Activated CD8-positive, alpha-beta memory T cell treated with anti-CD3 and anti-CD28 coated beads for 1 hour (primary cell): ENCODE measurements at places on chromosomes 1 and 21.
A peak's percentile ranks its signal among the peaks of the same experiment; 100 is the strongest.

DNA sequence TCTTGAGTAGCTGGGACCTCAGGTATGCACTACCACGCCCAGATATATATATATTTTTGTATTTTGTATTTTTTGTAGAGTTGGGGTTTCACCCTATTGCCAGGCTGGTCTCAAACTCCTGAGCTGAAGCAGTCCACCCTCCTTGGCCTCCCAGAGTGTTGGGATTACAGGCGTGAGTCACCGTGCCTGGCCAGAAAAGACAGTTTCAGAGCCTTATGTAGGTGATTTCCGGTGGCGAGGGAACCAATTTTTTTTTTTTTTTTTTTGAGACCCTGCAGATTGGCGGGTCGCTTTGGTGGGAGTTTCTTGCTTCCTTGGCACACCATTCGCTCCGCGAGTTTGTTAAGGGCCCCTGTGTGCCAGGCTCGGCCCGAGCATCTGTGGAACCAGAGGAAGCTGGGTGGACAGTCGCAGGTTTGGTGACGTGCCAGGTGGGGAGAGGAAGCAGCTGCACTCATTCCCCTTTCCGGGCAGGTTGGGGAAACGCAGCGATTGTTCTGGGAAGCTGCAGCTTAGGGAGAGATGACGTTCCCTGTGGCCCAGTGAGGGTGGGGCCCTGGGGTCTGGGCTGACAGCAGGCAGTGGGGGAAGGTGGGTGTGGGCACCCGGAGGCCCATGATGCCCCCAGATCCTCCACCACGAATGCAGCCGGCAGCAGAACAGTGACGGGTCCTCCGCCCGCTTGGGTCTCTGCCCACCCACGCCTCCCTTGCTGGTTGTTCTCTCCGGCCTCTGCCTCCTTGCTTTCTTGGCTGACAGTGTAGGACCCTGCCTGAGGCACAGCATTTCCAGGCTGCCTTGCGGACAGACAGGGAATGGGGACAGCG, 25.1 kb downstream of the SPSB1 start:
- DNase-seq = no peak

DNA sequence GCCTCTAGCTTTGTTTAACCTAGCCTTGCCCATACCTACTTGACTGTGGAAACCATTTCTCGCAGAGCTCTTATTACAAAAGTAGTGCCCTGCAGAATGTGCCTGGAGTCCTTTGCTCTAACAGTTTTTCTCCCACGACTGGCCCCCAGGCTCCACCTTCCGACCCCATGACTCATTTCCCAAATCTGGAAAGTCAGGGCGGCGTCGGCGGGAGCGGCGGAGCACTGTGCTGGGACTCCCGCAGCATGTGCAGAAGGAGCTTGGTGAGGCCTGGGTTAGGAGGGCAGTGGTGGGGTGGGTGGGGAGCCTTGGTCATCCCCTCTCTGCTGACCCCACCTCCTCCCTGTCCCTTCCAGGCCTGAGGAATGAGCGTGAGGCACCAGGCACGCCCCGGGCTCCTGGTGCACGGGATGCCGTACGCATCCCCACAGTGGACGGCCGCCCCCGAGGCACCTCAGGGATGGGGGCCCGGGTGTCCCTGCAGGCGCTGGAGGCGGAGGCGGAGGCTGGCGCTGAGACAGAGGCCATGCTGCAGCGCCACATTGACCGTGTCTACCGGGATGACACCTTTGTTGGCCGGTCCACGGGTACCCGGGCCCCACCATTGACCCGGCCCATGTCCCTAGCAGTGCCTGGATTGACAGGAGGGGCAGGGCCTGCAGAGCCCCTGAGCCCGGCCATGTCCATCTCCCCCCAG, 47.5 kb downstream of the YARS1 start:
- DNase-seq = no peak

DNA sequence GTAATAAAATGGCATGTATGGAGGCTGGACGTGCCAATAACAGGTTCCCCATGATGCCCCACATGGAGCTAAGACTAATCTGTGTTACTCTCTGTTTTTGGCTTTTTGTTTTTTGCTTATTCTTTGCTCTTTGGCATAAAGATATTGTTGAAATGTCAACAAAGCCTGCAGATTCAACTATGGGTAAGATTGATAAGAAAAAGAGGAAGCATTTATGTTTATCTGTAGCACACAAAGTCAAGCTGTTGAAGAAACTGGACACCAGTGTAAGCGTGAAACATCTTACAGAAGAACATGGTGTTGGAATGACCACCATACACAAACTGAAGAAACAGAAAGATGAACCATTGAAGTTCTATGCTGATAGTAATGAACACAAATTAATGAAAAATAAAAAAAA, 402.7 kb downstream of the LTN1 start:
- no peak for DNase-seq

DNA sequence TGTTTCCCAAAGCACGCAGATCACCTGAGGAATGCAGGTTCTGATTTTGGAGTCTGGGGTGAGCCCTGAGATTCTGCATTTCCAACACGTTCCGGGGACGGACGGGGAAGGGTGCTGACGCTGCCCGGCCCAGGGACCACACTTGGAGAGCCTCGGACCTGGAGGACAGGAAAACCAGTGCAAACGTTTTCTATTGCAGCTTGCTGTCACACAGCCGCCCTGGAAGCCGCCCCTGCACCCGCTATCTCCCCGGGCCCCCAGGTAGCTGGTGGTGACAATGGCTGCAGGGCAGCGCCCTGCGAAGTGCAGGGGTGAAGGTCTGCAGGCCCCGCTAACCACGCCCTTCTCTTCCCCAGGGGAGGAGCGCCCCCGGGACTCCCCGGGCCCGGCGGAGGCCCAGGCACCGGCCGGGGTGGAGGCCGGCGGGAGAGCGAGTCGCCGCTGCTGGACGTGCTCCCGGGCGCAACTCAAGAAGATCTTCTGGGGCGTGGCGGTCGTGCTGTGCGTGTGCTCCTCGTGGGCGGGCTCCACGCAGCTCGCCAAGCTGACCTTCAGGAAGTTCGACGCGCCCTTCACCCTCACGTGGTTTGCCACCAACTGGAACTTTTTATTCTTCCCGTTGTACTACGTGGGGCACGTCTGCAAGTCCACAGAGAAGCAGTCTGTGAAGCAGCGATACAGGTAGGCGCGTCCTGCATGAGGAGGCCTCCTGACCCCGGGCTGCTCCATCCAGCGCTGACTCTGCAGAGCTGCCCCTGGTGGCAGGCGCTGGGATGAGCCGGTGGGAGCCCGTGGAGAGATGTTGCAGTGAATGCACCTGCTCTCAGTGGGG, 142.0 kb upstream of the COA6 start:
- no peak for DNase-seq

- no peak for DNase-seq
Observed at GRCh38 chr1:230629511-230629910, 12.8 kb upstream of the COG2 start.

DNA sequence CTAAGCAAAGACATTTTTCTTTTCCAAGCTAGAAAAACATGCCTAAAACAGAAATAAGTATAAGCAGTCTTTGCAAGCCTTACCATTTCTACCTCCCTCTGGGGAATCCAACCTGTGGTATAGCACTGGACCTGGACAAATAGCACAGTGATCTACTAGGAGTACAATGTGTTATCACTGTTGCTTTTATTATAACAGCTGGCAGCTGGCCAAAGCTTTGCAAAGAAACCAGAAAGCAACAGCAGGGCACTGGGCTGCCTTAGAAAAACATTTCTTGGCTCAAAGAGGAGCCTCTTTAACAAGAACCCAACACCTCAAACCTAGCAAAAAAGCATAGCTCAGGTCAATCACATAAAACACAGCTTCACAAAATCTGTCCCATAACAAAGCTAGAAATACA, 294.5 kb upstream of the GREM2 start:
- no peak for DNase-seq

- no peak for DNase-seq
Observed at GRCh38 chr1:9080705-9081291, 11.4 kb upstream of the SLC2A5 start.

- no peak for DNase-seq
Observed at GRCh38 chr1:109412551-109412950, 13.7 kb downstream of the PSMA5 start.

- DNase-seq = no peak
Observed at GRCh38 chr1:107534632-107535031, 393.8 kb downstream of the NTNG1 start.

DNA sequence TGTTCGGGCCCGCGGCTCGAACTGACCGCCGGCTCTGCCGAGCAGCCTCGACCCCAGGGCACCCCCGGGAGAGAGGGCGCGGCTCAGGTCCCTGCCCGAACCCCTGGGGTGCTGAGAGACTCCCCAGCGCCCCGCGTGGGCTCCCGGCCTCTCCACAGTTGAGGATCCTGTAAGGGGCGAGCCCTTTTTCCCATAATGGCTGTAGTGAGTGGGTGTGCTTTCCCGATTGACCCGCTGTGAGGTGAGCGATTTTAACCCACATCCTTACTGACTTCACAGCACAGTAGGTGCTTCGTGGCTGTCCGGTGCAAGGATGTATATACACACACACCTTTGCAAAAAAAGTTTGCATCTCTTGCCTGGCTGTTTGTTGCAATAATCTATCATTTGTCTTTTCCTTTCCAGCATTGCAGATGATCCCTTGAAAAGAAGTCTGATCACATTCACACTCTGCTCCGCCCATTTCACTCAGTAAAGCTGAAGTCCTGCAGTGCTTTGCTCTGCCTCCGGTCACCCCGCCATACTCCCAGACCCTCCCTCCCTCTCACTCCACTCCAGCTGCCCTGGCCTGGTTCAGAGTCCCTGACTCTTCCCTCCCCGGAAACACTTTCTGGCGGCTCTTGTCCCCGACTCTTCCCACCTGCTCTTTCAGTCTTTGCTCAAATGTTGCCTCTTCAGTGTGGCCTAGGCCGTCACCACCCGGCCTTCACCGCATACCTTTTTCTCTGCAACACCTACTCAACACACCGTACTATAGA, 955 bp upstream of the UBE2G2 start:
- no peak for DNase-seq

GRCh38 chr1:115648717-115649691, 7.2 kb downstream of the VANGL1 start:
- no peak for DNase-seq

DNA sequence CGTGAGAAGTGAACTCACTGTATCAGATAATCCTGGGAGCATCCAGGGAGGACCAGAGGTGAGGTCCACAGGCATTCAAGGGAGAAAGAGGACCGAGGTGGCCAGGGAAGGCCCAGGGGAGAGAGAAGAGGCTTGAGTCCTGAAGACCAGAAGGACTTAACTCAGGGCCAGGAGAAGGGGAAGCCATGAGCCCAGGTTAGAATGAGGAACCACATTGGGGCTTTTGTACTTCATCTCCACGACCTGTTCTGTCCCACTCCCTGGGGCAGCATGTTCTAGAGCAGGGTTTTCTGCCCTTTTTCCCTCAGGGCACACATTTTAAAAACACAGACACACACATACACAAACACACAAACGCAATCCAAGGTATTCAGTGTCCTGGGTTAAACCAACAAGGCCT, 8.4 kb downstream of the LGR6 start:
- DNase-seq = no peak

DNA sequence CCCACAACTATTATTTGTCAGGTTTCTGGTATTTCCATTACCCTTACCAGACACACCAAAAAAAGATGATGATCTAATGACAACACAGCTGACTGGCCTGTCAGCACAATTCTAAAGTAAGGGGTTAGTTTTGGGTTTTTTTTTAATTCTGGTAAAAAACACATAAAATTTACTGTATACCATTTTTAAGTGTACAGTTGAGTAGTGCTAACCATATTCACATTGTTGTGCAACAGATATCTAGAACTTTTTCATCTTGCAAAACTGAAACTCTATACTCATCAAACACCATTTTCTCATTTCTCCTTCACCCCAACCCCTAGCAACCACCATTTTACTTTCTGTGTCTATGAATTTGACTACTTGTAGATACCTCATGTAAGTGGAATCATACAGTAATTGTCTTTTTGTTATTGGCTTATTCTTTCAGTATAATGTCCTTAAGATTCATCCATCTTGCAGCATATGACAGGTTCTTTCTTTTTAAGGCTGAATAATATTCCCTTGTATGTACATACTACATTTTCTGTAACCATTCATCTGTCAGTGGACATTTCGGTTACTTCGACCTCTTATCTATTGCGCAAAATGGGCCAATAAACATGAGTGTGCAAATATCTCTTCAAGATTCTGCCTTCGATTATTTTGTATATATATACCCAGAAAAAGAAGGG, 29.8 kb downstream of the ARNT start:
- no peak for DNase-seq

- DNase-seq = no peak
Observed at GRCh38 chr1:76046149-76046548, 28.4 kb upstream of the ST6GALNAC3 start.

DNA sequence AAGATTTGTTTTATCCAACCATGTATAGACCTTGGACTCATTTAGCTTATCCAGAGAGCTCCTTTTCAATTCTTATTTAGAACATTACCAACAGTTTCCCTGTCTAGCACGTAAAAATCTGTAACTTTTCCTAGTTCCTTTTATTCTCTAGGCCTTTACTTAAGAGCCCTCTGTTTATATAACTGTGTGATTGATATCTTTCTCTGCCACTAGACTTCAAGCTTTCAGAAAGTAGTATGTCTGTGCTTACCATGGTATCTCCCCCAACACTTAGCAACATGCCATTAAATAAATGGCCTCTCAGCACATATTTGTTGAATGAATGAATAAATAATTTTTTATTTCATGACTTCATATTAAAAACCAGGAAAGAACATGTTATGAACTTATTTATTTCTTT, 209.4 kb downstream of the PTPRC start:
- no peak for DNase-seq

GRCh38 chr1:6612641-6613360, 730 bp upstream of the PHF13 start:
- no peak for DNase-seq

- no peak for DNase-seq
Observed at GRCh38 chr1:114150016-114150415, 3.7 kb downstream of the SYT6 start.

GRCh38 chr1:6040444-6040843, 5.2 kb upstream of the KCNAB2 start:
- DNase-seq = no peak

GRCh38 chr1:224287714-224288113, 42.3 kb downstream of the NVL start:
- no peak for DNase-seq

DNA sequence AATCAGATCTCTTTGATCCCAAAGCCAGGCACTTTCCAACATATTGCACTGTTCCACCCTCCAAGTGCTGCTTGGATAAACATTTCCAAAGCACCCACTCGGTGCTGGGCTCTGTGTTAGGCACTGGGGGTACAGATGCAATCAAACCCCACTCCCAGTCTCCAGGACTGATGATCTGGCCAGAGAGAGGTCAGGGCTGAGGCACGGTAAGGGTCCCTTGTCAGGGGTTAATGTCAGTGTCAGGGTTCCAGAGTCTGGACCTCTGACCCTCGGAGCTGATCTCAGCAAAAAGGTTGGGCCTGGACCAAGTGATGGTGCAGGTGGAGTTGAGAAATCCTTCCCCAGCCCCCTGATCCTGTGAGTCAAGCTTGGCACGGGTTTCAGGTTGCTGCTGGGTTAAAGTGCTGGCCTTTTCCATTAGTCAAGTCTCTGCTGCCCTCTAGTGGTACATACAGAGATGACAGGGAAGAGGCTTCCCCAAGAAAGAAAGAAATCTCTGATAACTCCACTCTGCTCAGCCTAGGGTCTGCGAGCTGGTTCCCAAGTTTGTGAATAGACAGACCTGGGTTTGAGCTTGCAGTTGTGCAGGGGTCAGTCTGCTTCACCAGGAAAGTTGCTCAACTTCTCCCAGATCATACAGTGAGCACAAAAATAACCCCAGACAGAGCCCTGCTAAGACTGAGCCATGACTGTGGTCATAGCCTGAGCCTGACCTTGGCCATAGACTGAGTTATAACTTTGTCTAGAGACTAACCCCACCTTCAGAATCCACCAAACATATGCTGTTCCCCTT, 74.6 kb downstream of the DMRTA2 start:
- DNase-seq = peak; percentile 8
